ENCODE measurements at places on chromosomes 6 and 20.

- DNase-seq, result no peak
These were observed 69.3 kb downstream of the FAM229B start for GRCh38 chr6:112156668-112157067.

- no peak for DNase-seq
These were observed at the start of gene TGM3 for GRCh38 chr20:2295886-2296515. TGM3 (plus strand) TSS chr20:2296001; CDS start chr20:2296064, 63 bp downstream.

- peak; percentile 30 for DNase-seq
These were observed 73.1 kb downstream of the OR2B2 start for GRCh38 chr6:27838945-27839625.

DNA sequence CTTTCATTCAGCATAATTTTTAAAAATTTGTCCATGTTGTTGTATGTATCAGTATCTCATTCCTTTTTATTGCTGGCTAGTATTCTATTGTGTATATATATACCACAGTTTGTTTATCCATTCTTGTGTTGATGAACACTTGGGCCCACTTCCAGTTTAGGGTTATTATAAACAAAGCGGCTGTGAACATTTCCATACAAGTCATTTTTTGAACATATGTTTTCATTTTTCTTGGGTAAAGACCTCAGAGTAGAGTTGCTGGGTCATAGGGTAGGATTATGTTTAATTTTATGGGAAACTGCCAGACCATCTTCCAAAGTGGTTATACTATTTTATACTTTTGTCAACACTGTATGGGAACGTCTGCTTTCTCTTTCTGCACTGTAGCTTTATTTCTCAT is 55.3 kb downstream of the RBM24 start:
- no peak for DNase-seq

DNA sequence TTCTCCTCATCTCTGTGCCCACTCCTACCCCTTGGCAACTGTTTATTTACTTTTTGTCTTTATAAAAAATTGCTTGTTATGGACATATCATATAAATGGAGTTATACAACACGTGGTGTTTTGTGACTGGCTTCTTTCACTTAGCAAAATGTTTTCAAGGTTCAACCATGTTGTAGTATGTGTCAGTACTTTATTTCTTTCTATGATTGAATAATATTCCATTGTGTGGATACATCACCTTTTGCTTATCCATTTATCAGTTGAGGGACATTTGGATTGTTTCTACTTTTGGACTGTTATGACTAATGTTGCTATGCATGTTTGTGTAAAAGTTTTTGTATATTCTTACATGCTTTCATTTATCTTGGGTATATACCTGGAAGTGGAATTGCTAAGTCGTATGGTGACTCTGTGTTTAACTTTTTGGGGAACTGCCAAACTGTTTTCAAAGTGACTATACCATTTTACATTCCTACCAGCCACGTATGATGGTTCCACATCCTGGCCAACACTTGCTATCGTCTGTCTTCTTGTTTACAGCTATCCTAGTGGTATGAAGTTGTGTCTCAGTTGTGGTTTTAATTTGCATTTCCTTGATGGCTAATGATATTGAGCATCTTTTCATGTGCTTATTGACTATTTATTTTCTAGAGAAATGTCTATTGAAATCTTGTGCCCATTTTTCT is 84.4 kb downstream of the SLX4IP start:
- DNase-seq, result no peak

- no peak for DNase-seq
These were observed 58.2 kb downstream of the CDH26 start for GRCh38 chr20:60016406-60016805.

GRCh38 chr6:2378891-2379652 is 133.7 kb upstream of the GMDS start:
- no peak for DNase-seq

GRCh38 chr6:42898891-42899361 is 16.9 kb upstream of the PTCRA start:
- DNase-seq, result peak; percentile 85

GRCh38 chr6:119142637-119143036 is 64.2 kb upstream of the FAM184A start:
- no peak for DNase-seq
